ENCODE measurements at places on chromosomes 1 and 21.

DNA sequence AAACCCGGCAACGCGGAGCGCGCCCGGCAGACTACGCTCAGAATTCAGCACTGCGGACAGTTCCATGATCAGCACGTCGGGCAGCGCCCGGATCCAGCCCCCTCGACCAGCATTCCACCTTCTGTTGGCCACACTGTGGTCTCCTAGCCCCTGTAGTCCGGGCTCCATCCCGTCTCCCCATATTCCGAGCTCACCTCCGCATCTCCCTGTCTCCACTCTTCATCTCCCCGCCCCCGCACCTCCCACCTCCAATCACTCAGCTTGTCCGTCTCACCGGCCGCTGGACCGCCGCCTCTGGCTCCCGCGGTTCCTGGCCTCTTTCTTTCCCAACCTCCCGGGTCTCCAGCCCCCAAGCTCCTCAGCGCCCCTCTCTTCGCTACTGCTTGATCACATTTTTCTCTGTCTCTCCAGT, 500 bp downstream of the EPHA10 start:
- peak; percentile 55 for DNase-seq

- no peak for DNase-seq
These were observed 6.3 kb downstream of the FAAH start for GRCh38 chr1:46400421-46400820.

DNA sequence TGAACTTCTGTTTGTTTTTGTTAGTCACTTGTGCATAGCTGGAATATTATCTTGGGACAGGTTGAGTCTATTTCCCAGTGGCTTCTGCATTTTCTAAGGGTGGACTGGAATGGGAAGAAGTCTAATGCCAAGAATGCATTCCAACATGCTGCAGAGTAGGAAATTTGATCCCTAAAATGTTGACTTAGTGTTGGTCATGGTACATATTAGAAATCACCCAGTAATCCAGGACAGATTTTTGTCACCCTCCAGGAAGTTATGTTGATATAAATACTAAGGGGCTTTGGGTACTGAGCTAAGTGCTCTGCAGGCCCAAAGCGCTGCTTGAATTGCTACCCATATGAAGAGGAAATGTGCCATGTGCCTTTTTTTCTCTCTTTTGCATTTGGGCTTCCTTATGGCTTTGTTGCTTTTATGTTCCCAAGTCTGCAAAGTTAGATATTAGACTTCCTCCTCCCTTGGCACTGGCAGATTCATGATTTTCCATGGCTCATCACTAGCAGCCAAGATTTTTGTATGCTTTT, 10.0 kb downstream of the ARID1A start:
- DNase-seq: peak; percentile 86

DNA sequence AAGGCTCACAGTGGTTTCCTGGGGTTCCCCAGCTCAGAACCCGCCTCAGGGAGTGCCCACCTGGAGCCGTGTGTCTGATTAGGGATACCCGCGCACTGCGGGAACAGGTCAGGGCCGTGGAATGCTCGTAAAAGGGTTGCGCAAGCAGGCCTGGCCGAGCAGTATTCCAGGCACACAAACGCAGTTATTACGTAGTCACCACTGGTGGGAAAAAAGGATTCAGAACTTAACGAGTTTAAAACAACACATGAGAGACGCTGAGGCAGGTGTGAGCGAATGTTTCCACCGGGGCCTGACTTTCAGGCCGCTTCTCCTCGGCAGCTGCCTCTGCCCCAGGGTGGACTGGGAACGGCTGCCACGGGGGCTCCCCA, 18.2 kb downstream of the PLCH2 start:
- DNase-seq: no peak

DNA sequence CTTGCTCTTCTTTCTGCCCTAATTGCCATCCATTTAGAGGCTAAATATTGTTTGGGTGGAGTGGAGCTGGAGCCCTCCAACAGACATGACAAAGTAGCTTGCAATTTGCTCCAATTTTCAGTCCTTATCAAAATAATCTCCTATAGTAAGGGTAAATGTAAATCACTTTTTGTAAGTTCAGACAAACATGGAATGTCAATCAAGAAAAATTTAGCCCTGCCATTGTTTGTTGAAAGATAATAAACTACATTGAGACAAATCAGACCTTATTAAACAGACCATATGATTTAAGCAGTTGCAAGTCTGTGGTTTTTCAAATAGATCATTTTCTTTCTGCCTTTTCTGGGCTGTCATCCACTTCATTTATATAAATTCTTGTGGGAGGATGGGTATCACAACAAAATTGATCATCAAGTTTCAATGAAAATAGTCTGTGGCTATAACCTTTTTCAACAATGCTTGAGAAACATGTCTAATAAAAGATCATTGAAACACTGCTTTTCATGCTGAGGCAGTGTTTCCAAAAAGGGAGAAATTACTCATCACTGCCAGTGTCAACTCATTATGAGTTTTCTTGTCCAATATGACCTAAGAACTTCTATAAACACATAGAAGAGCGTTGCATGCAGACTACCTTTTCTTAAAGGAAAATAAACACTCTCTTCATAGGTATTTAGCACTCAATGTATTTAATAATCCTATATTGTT, 1152.0 kb upstream of the B3GALT2 start:
- no peak for DNase-seq

- no peak for DNase-seq
These were observed 91.3 kb downstream of the COLGALT2 start for GRCh38 chr1:183946320-183946613.

GRCh38 chr1:59096501-59096900, 200.4 kb upstream of the FGGY start:
- DNase-seq: no peak

- DNase-seq: no peak
These were observed 79.7 kb upstream of the GADD45A start for GRCh38 chr1:67605209-67605780.

DNA sequence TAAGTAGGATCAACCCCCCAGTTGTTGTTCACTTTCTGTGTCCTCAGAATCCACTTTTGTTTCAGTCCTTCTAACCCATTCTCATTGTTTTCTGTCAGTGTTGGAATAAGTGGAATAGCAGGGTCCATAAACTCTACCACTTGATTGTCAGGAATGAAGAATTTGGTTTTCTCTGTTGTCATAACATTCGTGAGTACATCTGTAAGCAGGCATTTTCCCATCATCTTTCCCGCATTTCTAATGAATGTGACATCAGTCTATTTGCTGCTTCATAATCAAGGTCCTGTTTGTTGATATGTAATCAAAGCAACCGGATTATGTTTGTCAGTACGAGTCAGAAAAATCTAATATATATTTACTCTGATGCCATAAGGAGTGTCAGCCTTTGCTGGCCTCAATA, 147.1 kb downstream of the KIF26B start:
- DNase-seq: peak; percentile 41

DNA sequence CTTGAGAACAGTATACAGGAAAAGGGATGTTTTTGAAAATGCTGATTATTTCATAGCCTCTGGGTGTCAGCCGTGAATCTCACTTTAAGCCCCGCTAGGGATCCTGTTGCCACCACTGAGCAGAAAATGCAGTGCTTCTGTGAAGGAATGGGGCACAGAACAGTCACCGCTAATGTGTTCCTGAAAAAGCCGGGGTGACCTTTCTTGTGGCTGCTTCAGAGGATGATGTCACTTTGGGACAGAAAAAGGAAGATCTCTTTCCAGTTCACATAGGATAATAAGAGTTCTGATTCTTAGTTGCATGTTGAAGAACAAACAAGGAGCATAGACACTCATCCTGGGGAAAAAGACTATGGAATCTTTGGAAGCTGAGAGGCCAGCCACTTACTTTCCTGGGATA, 349.6 kb downstream of the DISC1 start:
- DNase-seq: no peak

GRCh38 chr1:36115931-36116330, 9.1 kb downstream of the COL8A2 start:
- DNase-seq: no peak

- no peak for DNase-seq
These were observed 245.4 kb downstream of the SMYD3 start for GRCh38 chr1:246261639-246262038.

DNA sequence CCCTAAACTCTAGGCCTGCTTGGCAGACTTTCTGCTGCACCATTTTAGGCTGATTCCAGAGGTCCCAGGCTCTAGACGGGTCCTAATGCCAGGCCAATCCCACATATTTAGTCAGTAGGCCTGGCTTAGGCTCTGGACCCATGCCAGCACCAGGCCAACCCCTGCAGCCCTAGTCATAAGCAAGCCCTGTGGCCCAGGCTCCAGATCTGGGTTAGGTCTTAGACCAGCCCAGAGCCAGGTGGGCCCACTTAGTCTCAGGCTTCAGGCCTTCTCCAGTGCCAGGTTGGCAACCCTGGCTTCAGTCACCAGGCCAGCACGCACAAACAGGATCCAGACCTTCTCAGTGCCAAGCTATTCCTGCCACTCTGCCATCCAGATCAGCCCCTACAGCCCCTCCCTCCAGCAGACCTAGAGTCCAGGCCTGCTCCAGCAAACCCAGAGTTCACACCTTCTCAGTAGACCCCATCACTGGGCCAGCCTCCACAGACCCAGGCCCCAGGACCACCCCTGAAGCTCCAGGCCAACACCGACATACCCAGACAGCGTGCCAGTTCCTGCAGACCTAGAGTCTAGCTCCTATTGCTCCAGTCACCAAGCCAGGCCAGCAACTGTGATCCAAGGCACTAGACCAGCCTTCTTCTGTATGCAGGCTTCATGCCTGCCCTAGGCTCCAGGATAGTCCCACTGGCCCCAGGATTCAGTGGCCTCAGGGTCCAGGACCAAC, 467.6 kb downstream of the RWDD3 start:
- DNase-seq: no peak

DNA sequence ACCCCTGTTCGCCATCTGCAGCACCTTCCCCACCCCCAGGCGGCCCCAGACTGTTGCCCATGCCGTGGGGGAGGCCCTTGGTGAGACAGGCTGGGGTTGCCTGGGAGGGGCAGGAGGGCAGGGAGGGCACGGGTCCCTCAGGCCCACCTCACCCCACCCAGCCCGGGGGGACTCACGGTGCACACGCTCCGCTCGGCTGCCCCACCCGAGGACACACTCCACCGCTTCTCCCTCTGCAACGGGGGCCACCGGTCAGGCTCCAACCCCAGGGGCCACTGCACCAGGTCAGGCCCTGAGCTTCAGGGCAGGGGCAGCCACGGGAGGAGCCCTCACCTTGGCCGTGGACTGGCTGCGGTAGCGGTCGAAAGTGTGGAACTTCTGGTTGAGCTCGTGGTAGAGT, 24.0 kb upstream of the COL16A1 start:
- DNase-seq: no peak

- DNase-seq: no peak
These were observed 1.4 kb downstream of the PBXIP1 start for GRCh38 chr1:154954541-154954940.

GRCh38 chr1:89978755-89979154, 16.2 kb upstream of the ZNF326 start:
- DNase-seq: peak; percentile 18

GRCh38 chr1:112144733-112145426, 155.4 kb upstream of the KCND3 start:
- DNase-seq: no peak
